ENCODE measurements at places on chromosomes 16 and 17.
A peak's percentile ranks its signal among the peaks of the same experiment; 100 is the strongest.

- no peak for DNase-seq
Measured at GRCh38 chr17:78323826-78324390, 36.0 kb downstream of the SOCS3 start.

DNA sequence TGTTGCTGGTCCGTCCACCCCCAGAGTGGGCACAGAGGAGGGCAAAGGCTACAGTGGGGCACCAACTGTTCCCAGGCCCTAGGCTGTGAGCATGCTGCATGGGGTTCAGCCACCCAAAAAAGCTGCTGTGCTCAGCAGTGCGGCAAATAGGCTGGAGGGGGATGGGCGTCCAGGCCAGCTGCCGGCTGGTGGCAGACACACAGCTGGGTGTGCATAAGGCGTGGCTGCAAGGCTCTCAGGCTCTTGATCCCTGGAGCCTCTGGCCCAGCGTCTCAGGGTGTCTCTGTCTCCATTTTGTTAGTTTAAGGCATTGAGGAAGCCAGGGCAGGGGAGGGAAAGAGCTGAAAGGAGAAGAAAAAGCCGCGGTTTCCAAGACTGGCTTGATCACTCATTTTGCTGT, 8.8 kb downstream of the RPL19 start:
- DNase-seq = no peak

GRCh38 chr16:78022347-78023060, at the start of gene CLEC3A:
Gene CLEC3A (plus strand): TSS chr16:78022548. CDS start chr16:78022627, 79 bp downstream.
- no peak for DNase-seq

DNA sequence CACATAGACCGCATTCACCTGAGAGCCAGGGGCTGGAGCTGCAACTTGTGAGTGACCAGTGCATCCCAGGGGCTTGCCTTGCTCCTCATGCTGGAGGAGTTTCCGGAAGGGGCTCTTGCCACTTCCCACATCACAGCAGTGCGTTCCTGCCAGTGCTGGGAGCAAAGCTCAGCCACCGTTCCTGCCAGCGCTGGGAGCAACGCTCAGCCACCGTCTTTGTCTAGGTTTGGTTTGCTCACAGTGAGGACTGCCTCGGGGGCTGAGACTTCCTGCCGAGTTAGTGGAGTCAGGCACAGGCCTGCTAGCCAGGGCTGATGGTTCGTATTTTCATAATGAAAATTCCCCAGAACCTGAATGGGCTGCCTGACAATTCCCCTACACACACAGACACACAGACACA, 5.4 kb upstream of the CHRNE start:
- DNase-seq = no peak

DNA sequence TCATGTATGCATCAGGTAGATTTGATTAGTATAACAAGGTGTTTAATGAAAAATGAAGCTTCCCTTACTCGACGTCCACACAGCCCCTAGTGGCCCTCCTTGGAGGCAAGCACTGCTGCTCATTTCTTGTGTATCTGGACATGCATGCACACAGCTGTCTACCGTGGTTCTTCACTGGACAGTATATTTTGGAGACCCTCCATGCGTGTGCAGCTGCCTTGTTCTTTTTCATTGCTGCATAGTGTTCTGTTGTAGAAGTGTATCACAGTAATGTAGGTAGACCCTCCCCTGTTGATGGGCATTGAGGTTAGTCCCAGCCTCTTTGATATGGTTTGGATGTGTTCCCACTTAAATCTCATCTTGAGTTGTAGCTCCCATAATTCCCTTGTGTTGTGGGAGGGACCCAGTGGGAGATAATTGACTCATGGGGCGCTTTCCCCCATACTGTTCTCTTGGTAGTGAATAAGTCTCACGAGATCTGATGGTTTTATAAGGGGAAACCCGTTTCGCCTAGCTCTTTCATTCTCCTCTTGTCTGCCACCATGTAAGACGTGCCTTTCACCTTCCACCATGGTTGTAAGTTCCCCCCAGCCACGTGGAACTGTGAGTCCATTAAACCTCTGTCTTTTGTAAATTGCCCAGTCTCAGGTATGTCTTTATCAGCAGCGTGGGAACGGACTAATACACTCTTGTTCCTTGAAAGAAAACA, 6.3 kb downstream of the CMIP start:
- no peak for DNase-seq

GRCh38 chr17:17937201-17937853, 34.9 kb downstream of the TOM1L2 start:
- DNase-seq = no peak

DNA sequence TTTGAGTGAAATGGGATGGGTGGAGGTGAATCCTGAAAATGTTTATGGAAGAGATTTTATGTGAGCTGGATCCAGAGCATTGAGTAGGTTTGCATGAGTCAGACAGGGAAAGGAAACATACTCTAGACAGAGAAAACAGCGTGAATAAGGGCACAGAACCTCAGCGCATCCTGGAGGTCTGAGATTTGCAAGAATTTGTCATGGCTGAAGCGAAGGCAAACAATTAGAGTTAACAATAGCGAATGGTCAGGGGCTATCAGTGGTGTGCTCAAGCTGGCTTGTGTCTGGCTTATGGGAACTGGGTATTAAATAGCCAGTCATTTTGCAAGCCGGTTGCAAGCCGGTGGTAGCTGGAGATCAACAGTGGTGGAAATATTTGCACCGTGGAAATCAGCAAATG, 36.4 kb downstream of the MAP2K6 start:
- DNase-seq = no peak

DNA sequence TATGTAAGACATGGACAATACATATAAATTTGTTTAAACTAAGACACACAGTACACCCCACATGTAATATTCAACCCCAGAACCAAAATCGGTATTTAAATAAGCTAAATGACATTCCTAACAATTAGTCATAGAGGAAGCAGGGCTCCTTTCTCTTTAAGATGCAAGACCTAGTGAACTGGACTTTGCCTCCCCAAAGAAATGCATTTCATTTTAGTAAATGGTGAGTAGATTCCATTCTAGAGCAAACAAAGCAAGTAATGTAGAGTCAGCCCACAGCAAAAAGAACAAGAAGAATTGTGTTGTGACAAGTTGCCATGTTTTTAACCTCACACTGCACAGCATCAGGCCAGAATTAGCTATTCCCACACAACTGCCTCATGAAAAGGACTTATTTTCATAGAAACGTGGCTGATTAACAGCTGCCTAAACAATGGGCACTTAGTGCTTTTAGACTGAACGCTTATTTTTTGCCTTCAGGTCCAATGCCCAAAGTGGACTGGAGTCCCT, 14.4 kb downstream of the DNAJC7 start:
- no peak for DNase-seq

DNA sequence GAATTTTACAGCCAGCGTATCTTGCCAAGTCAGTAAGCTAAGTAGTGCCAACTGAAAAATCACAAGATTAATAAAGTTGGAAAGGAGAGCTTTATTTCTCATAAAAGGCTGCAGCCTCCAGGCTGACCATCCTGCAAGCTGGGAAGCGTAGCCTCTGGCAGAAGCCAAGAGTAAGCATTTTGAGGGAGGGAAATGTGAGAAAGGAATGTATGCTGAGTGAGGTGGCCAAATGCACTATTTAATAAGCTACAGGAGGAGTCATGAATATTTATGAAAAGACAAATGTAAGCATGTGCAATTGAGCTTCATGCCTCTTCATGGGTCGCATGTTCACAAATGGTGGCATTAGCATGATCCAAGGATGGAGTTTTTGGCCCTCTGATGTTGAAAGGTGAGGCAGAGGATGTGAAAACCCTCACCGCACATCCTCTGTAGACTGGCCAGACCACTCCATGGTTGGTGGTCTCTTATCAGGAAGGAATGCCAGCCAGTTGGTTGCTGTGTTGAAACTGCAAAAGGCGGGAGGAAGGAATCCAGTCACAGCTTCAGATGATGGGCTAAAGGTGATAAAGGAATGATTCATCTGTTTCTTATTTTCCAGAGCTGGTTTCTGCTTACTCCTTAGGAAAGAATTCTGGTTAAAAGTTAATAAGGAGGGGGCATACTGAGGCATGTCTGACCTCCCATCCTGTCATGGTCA, 9.2 kb downstream of the KRT33B start:
- DNase-seq = no peak

GRCh38 chr16:47254756-47255155, 111.0 kb upstream of the NETO2 start:
- DNase-seq = no peak

DNA sequence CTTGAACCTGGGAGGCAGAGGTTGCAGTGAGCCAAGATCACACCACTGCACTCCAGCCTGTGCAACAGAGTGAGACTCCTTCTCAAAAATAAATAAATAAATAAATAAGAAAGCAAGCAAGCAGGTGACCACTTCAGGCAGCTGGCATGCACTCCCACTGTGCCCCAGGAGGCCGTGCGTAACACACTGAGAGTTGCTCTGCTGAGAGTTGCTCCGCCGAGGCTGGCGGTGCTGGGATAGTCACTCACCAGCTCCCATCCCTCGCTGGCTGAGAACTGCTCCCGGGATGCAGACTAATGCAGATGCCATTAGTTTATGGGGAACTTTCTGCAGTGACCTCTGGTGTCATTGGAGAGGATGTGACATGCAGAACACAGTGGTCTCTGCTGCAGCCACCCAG, 105.7 kb upstream of the PLCG2 start:
- no peak for DNase-seq

- no peak for DNase-seq
Measured at GRCh38 chr16:11781773-11782172, 15.3 kb downstream of the ZC3H7A start.

DNA sequence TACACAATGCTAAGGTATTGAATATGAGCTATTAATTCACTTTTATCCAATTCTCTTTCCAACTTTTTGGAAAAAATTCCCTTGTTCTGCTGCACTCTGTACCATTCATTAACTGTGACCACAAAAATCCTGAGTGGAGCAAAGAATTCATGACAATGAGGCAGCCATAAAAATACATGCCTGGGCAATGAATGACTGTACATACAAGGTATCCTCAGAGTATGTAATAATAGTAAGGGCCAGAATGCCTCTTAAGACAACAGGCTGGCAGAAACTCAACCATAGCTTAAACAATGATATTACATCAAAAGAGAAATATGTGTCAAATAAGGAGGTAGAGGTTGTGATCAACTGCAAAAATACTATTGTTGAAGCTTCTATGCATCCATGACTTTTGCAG, 74.7 kb upstream of the CA10 start:
- no peak for DNase-seq

- no peak for DNase-seq
Measured at GRCh38 chr17:82696916-82697807, 1.3 kb downstream of the RAB40B start.

- peak; percentile 65 for DNase-seq
Measured at GRCh38 chr16:50326835-50327465, 41.8 kb downstream of the BRD7 start.

- DNase-seq = no peak
Measured at GRCh38 chr17:80898716-80899115, 92.9 kb upstream of the CHMP6 start.

DNA sequence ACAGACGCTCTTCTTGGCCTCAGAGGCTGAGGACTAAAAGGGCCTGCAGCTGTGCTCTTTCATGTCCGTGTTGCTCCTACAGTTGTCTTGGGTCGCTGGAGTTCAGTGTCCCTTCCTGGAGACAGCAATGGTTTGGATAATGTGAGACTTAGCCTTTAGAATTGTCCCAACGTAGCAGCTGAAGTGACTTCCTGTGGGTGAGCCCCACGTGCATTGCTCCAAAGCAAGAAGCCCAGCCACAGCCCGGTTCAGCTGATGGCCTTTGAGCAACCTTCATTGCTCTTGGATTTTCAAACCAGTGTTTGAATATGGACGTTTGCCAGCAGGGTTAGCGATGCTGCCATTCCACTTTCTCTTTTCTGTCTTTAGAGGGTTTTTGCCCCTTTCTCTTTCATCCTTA, 19.7 kb downstream of the TMEM11 start:
- DNase-seq = no peak

DNA sequence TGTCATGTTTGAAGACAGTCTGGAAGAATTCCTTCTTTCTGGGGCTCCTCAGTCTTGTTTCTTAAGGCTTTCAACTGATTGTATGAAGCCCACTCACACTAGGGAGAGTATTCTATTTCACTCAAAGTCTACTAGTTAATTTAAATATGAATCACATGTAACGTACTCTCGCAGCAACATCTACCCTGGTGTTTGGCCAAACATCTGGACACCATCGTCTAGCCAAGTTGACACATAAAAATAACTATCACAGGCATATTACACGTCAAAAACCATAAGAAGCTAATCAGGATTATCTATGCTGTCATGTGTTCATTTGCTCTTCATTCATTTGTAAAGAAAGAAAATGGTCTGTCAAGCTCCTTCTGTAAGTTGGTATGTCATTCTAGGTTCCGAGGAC, 787.4 kb downstream of the KCNJ2 start:
- DNase-seq = no peak

DNA sequence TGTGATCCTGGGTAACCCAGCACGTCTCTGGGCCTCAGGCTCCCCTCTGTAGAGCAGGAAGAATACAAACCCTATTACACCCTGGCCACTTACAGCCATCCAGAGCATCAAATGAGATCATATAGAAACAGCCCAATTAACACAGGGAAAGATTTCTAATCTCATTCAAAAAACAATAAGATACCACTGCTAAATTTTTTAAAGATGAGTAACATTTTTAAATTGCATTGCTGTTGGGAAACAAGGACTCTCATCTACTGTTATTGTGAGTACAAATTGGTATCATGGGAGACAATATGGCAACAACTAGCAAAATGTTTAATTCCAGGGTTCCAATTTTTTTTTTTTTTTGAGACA, 41.1 kb downstream of the SRL start:
- no peak for DNase-seq

- peak; percentile 22 for DNase-seq
Measured at GRCh38 chr17:74380086-74380958, 13.0 kb downstream of the GPR142 start.

- DNase-seq = peak; percentile 72
Measured at GRCh38 chr16:23435500-23435899, 17.5 kb downstream of the COG7 start.

DNA sequence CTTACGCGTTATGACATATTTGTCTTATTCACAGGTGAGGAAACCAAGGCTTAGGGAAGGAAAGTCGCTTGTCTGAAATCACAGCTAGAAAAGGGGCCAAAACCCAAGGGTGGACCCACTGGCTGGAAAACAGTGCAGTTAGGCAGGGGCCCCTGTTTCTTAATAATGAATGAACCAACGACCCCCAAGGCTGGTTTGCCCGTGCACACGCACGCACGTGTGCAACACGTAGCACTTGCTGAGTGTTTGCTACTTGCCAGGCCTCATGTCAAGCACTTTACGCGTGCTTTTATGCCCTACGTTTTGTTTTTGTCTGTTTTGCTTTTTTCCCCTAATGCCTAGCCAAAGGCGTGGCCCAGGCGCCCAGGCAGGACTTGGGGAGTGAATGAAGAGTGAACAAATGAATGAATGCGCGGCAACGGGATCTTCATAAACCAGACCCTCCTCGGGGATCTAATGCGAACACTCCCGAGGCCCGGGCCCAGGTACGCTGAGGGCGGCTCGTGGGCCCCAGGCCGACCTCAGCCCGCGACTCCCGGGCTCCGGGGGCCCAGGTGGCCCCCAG, 571 bp upstream of the USP10 start:
- peak; percentile 55 for DNase-seq

DNA sequence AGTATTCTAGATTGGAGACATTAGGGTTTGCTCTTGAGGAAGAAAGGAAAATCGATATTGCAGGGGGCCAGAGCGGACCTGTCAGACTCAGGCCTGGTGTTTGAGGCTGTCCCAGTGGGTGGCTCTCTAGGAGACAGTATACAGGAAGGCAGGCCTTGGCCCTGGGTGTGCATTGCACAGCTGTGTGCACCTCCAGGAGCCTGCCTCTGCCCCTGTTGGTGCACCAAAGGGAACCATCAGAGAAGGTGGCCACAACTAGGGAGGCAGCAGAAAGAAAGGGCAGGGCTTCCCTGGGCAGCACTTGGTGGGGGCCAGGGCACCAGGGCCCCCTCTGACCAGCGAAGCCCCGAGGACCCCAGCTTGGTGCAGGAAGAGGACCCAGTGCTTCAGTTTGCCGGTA, 188.0 kb downstream of the NTN1 start:
- no peak for DNase-seq

GRCh38 chr16:82368041-82368440, 198.0 kb upstream of the MPHOSPH6 start:
- DNase-seq = no peak

Data from common myeloid progenitor, CD34-positive (primary cell).